ENCODE measurements at places on chromosomes 6 and 20.

GRCh38 chr6:117384659-117385058 is 41.1 kb downstream of the ROS1 start:
- DNase-seq = no peak

GRCh38 chr6:11645016-11645415 is 107.5 kb downstream of the TMEM170B start:
- DNase-seq = no peak

DNA sequence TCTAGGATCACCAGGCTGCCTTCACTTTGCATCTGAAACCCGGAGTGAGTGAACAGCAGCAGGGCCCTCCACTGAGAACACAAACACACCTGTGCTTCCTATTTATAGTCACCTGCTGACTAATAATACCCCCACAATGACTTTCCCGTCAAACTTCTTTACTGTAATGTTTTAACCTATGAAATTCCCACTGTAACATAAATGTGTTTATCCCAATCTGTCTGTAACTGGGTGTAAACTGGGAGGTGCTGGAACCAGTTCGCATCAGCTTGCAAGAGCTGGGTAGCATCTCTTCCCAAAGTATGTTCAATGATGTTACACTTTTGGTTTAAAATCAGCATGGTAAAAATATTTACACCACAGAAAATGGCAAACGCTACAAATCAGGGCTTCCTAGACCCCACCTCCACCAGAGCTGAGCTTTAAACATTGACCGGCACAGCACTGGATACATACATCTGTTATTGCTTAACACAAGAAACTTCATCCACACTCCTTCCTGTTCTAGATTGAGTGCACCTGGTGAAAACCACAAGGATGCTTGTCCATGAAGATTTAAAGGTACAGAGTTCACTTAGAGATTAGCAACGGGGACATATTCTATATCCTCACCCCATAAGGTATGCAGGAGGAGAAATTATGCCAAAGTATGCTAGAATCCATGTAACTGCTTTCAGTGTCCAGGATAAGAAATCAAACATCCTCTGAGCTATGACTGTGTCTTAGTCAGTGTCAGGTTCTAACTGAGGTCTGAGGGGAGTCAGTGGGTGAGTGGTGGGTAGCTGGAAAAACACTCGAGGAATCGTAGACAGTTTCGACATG is 79.0 kb downstream of the ALDH8A1 start:
- no peak for DNase-seq

DNA sequence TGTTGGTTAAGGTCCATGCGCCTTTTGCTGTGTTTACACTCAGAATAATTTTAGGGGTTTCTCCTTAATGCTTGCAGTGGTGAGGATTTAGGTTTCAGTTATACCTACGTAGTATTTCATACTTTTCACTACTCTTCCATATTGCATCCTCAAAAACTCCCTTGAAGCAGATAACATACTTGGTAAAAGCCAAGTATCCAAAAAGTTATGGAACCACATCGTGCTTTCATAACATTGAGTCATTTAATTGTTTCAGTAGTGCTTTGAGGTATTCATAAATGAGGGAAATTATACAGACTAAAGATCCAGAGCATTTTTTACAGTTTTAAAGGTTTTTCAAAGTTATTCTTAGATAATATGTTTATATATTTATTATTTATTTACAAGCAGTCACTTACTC is 4.0 kb upstream of the ATXN1 start:
- no peak for DNase-seq

GRCh38 chr20:821046-821730 is 12.3 kb upstream of the FAM110A start:
- DNase-seq = no peak

DNA sequence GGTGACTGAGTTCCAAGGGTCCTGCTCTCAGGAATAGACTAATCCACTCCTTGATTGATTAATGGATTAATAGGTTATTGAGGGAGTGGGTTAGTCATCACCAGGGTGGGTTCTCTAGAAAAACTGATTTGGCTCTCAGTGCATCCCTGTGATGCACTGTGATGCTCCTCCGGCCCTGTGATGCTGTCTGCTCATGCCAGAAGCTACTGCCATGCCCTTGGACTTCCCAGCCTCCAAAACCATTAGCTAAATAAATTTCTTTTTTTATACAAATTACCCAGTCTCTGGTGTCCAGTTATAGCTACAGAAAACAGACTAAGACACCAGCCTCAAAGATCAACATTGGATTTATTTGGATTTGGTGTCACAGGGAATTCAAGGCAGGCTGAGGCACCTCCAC is 40.4 kb upstream of the CST7 start:
- DNase-seq = no peak

- no peak for DNase-seq
These were observed 4.4 kb downstream of the FOXF2 start for GRCh38 chr6:1393641-1394283.

DNA sequence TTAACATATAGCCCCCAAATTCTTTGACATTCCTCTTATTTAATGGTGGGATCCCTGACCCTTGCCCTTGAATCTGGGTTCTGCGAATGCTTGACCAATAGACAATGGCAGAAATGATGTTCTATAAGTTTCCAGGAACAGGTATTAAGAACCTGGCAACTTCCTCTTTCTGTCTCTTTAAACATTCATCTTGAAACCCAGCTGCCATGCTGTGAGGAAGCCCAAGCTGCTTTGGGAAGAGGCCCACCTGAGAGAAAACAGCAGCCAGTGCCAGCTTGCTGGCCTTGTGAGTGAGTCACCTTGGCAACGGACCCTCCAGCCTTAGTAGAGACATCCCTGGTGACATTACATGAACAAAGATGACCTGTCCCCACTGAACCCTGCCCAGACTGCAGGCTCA is 45.2 kb upstream of the RALY start:
- no peak for DNase-seq

DNA sequence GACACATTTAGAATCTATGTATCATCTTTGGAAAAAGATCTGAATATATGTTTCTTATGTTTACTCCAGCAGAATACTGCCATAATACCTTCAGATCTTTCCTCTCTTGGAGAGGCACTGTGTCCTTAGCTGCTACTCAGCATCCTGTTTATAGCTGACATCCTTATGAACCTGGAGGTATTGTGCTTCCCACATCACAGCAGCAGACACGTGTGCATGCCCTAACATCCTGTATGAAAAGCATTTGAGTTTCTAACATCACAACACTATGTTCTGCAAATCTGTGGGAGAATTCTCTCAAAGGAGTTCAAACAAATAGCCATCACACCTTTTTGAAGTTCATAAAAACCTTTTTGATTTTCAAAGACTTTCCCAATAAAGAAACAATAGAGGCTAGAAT is 216.0 kb downstream of the GJA1 start:
- no peak for DNase-seq

- no peak for DNase-seq
These were observed 40.9 kb downstream of the ALDH8A1 start for GRCh38 chr6:134908906-134909516.

- DNase-seq = no peak
These were observed 165.5 kb downstream of the SYNE1 start for GRCh38 chr6:152471456-152472265.

DNA sequence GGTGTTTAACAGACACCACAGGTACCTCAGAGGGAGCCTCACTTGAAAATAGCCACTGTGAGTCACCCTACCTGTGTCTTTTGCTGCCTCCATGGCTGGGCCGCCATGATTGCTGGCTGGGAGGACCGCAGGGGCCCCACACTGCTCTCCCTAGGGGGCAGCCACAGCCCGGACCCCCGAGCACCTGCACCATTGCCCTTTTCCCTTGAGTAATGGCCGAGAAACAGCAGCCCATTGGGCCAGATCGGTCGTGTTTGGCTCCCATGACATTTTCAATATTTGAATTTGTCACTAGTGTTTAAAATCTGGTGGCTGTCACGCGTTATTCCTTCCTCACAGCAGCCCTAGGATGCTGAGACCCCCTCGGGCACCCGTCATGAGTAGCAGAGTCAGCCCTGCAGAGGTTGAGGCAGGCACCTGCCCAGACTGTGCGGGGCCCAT is 6.7 kb downstream of the ZBP1 start:
- no peak for DNase-seq

DNA sequence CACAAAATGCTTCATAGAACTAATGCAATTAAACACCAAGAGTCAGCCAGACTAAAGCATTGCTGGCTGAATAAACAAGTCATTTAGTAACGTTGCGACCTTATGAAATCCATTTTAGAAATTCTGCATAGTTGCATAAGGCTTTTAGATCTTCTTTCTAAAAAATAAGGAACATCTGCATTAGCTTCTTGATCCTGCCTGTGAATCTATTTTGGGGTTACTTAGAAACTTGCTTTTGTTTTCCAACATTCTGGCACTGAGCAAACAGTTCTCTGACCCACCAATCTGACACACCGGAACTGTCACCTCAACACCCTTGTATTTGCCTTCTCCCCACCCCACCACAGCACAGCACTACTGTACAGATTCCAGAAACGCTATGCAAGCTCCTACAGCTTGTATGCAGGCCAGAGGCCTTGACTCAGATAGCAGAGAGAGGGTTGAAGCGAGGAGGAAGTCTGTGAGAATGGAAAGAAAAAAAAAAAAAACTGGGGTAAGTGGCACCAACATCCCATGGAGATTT is 55.0 kb downstream of the KIF13A start:
- no peak for DNase-seq

DNA sequence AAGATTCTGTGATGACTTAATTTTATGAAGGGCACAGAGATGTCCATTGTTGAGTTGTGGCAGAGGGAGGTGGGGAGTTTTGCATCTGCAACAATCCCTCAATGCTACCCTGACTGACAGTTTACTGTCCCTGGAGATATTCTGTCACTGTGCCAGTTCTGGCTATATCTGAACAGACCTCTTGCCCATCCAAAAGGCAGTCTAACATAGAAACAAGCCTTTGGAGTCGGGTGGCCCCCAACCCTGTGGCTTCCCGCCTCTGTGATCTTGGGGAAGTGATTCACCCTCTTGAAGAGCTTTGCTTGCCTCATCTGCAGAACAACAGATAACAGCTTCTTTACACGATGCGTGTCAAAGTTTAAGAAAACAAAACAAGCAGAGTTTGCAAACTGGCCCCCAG is 3.8 kb upstream of the E2F1 start:
- peak; percentile 58 for DNase-seq

DNA sequence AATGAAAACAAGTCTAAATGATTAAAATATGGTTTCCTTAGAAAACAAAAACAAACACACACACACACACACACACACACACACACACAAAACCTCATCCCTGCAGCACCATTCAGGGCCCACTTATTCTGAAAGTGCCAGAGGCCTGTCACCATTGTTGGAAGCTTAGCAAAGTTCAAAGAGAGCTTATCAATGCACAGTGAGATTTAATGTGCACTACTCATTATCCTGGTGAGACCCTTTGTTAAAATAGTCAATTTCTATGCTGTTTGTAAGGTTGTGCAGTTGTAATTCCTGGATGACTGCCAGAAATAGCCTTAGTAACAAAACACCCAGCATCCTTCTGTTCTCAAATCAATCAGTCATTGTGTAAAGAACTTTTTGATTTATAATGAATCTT is 482.9 kb downstream of the GRIK2 start:
- DNase-seq = no peak

- no peak for DNase-seq
These were observed 86.0 kb downstream of the TENT5A start for GRCh38 chr6:81666481-81666880.

DNA sequence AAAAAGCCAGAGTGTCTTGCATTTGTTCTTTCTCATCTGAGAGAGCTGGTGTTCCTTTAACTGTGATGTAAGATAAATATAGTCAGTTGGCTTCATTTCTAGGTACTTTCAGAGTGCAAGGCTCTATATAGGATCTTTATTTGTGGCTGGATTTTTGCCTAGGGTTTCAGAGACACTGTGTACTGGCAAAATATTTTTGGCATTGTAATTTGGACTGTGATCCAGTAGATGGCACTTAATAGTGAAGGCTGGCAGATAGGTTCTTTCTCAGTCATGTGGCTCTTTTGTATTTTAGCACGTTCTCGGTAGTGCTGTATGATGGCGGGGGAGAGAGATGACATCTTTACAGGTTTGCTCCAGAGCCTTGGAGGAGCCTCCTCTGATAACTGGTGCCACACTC is 26.8 kb upstream of the SLC35B3 start:
- DNase-seq = no peak

DNA sequence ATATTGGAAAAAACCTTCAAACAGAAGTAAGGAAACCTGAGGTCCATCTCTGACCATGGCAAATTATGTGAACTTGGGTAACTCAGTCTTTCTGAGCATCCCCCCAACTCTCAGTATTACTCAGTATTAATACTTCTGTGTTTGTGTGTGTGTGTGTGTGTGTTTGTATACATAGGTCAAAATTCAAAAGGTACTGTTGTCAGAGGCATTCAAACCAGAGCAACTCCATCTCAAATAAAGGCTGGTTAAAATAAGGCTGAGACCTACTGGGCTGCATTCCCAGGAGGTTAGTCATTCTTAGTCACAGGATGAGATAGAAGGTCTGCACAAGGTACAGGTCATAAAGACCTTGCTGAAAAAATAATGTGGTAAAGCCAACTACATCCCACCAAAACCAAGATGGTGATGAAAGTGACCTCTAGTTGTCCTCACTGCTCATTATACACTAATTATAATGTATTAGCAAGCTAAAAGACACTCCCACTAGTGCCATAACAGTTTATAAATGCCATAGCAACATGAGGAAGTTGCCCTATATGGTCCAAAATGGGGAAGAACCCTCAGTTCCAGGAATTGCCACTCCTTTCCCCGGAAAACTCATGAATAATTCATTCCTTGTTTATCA is 33.3 kb upstream of the SLC22A16 start:
- DNase-seq = no peak

DNA sequence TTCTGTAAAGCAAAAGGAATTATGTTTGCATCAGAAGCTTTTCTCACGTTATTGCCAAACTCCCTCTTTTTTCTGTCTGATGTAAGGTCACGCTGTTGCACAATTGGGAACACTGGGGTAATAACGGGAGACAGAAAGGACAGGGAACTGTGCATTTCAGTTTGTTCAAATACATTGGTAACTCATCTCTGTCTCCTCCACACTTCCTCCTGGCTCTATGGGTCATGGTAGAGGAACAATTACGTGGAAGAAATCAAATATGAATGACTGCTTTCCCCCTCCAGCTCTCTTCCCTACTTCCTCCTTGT is 132.2 kb upstream of the TNFAIP3 start:
- DNase-seq = no peak

DNA sequence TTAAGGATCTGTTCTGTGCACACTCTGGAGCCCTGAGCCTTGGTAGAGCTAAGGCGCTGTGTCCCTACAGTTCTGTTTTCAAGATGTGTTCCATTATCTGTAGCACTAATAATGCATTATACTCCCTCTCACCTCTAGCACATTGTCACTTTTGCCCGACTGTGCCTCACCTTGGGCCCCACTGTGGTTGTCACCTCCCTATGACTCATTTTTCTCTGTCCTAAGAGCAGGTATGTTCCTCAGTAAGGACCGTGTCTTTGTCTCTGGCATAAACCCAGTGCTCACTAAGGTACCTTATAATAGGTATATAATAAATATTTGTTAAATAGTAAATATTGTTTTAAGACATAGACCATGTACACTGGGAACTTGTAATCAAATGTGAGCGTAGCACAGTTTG is 942.5 kb upstream of the CITED2 start:
- DNase-seq = no peak

Data from activated gamma-delta T cell treated with anti-CD3 and anti-CD28 coated beads, Interleukin-2, amount 50 U/mL, for 16 hours (primary cell).